Fibroblast of skin of left biceps (primary cell): ENCODE measurements at places on chromosomes 5 and 9.
A peak's percentile ranks its signal among the peaks of the same experiment; 100 is the strongest.

DNA sequence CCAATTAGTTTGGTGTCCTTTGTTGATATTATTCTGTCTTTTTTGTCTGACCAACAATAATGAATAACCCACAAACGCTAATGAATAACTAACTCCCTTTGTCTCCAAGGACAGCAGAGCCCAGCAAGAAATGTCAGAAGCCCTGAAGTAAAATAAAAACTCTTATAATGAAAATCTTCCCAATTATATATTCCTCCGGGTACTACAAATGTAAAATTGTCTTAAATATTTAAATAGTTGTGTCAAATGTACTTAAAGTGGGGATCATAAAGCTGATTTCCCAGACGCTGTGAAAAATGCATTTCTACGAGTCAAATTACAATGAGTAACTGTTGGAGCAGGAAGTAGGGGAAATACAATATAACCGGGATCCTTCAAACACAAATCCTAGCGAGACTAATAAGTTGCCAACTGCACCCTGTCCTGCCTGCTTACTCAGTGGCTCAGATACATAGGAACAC is 22.3 kb downstream of the GLIS3 start:
- no peak for DNase-seq

GRCh38 chr5:8606231-8606630 is 737.3 kb downstream of the MTRR start:
- no peak for DNase-seq

DNA sequence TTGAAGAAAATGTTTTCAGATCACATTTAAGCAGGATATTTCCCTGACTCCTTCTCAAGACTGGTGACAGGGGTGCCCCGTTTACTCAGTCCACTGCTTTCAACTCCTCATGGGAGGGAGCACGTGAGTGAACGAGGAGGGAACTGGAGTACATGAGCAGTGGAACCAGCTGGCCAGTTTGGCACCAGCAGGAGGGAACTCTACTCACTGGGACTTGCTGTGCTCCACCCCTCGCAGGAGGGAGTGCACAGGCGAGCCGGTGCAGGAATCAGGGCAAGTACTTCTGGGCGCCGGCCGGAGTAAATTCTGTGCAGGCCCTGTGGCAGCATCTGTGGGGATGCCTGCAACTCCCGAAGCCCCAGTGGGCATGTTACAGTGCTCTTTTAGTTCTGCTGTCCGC is 1941.1 kb upstream of the C9orf72 start:
- no peak for DNase-seq

DNA sequence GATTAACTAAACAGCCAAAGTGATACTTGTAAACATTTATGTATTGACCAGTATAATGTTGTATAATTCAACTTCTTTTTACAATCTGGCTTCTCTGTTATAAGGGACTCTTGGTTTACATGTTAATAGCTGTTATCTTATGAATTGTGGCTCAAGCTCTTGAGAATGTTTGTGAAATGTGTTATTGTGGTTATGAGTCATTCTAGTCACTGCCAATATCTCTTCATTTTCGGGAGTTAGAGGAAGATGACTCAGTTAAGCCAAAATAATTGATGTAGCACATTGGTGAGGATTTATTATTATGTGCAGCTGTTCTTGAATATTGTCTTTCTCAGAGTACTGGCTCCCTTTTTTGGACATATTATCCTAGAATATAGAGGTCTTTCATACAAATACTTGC is 655.2 kb upstream of the RIOK2 start:
- DNase-seq = peak; percentile 97

DNA sequence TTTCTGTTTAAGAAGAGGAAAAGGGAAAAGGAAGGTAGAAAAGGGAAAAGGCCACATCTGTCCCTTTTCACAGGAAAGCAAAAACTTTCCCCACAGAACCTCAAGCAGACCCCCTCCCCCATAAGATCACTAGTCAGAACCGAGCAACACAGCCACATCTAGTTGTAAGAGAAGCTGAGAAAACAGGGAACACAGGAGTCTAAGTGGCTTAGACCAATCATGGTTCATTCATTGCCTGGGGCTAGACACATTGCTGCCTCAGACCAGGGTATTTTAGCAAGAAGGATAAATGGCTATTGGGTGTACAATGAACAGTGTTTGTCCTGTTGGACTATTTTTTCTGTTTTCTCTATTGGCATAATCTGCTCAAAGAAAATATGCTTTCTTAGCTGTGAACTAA is 98.0 kb downstream of the ARL15 start:
- DNase-seq = no peak
